CD4-positive, alpha-beta T cell treated with Interleukin-4 for 4 hours (primary cell): ENCODE measurements at places on chromosomes 2 and 18.

GRCh38 chr2:240233885-240234502 is 93.5 kb upstream of the OTOS start:
- no peak for DNase-seq

DNA sequence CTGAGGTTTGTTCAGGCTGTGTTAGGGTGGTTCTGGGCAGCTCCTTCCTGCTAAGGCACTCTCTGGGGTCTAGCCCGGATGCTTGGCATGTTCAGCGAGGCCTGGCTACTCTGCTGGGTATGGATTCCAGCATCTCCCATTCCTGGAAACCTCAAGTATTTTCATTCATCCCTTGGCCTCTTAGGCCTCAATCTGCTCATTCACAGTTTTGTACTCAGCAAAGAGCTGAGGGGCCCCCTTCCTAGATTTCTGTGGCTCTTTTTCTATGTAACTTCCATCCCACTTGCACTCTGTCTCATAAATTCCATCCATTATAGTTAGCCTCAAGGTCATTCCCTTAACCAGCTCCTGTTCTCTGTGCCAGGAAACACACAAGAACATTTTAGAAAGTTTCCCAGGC is 798.8 kb upstream of the HS6ST1 start:
- no peak for DNase-seq

DNA sequence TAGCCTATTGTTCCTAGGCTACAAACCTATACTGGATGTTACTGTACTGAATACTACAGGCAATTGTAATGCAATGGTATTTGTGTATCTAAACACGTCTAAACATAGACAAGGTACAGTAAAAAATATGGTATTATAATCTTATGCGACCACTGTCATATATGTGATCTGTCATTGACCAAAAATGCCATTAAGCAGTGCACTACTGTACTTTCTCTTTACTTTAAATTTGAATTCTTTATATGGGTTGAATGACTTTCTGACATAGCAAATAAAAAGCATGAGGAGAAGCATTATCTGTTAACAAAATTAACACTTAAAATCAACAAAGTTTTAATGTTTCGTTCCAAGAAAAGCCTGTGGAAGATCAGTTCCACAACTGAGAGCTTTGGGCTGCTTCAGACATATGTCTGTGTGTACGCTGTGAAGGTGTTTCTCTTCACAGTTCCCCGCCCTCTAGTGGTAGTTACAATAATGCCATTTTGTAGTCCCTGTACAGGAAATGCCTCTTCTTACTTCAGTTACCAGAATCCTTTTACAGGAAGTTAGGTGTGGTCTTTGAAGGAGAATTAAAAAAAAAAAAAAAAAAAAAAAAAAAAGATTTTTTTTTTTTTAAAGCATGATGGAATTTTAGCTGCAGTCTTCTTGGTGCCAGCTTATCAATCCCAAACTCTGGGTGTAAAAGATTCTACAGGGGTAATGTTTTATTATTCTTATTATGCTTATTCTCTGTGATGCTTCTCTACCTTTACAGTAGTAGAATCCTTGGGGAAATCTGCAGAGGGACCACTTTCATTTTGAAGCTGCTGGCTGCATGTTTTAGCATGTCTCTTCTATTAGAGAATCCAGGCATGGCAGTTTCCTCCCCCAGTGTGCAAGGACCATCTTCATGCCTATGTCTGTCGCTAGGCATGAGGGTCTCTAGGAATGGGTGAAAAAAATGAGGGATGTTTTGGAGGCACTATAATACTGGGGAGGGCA is 54.5 kb downstream of the SCN2A start:
- peak; percentile 84 for DNase-seq

- peak; percentile 21 for DNase-seq
Observed at GRCh38 chr2:158745067-158745865, 49.9 kb upstream of the DAPL1 start.

- DNase-seq = no peak
Observed at GRCh38 chr18:37502036-37502435, 63.6 kb downstream of the CELF4 start.

DNA sequence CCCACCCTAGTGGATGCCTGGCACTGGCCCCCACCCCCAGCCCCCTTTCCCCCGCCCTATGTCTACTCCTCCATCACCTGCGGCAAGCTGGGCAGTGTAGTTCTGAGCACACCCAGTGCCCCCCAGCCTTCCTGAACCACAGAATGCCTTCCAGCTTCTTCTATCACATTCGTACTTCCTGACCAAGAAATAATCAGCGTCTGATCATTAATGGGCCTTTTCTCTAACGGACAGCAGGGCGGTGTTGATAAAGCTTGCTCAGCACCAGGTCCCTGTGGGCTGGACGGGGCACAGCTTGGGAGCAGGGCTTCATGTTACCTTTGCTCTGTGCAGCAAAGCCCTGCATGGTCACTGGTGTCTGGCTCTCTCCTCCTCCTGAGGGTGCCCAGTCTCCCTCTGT is 15.4 kb downstream of the UXS1 start:
- DNase-seq = no peak

GRCh38 chr18:46814399-46814798 is 57.5 kb upstream of the ST8SIA5 start:
- no peak for DNase-seq

DNA sequence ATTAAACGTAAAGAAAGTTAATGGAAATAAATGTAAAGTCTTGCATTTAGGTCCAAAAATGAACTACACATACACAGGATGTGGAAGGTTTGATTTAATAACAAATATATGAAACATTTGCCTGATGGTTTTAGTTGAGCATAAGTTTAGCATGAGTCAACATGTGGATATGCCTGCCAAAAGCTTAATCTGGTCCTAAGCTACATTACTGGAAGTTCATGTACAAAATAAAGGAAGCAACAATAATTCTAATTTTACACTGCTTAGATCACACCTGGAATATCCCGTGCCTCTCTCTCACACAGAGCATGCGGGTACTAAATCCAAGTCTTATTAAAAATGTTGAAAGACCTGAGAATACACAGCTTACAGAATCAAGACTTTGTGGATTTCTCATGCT is 276.5 kb upstream of the NRP2 start:
- no peak for DNase-seq

GRCh38 chr2:81767187-81767912 is 1462.8 kb upstream of the LRRTM1 start:
- no peak for DNase-seq

DNA sequence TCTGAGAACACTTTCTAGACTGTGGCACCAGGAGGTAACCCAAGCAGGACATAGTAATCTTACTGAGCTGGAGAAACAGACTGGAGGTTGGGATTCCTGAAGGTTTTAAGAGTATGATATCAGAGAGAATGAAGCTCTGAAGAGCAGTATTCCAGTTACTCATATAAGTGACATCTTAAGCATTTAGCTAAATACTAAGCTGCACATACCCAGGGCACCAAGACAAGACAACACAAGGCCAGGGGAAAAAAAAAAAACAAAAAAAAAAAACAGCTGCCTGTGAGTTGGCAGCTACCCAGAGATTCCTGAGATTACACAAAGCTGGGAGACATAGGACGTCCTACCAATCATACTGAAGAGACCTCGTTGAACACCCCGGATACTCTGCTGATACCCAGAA is 175.8 kb downstream of the SRBD1 start:
- DNase-seq = no peak

DNA sequence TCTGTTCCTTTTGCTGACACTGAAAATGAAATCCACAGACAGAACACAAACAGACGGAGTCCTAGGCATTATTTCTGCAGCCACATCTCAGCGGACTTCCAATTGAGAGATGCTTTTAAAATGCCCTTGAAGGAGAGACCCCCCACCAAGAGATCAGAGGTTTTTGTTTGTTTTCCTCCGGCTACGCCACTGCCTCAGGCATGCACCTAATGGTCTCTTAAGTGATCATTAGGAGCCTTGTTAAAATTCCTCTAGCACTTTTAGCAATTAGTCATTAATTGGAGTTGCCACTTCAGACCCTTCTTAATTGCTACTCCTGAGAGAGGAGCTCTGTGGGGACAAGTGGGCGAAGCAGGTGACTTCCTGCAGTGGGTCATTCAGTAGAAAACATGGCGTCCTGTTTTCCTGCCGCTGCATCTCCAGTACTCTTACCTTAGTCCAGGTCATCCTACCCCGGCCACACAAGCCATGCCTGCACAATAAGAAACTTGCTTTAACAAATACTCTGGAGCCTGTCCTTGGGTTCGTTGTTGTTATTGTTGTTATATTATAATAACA is 257.7 kb upstream of the CHAC2 start:
- DNase-seq = no peak

- DNase-seq = peak; percentile 40
Observed at GRCh38 chr2:113084249-113085000, 16.7 kb downstream of the IL1F10 start.

GRCh38 chr2:170772295-170772694 is 2.1 kb downstream of the ERICH2 start:
- DNase-seq = no peak

DNA sequence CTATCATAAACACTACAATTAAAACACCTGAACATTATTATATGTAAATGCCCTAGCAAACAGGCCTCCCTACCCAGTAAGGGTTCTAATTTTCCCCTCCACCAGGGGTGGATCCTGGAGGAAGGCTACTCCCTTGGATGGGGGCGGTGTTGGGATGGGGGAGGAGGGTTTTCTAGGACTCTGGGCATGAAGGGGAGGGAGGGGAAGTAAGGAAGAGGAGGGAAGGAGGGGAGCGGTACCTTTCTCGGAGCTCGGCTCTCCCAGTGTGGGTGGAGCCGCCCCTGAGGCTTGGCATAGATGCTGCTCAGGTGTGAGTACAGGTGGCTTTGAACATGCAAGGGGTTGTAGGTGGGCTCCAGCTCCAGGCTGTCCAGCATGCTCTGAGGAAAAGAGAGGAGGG is 5.4 kb downstream of the DOK1 start:
- no peak for DNase-seq
